ENCODE measurements at places on chromosomes 4 and X. TPM values are rescaled to one million over a fixed set of nuclear protein-coding genes. Genes with fewer than 3 reads are reported as not detected.

DNA sequence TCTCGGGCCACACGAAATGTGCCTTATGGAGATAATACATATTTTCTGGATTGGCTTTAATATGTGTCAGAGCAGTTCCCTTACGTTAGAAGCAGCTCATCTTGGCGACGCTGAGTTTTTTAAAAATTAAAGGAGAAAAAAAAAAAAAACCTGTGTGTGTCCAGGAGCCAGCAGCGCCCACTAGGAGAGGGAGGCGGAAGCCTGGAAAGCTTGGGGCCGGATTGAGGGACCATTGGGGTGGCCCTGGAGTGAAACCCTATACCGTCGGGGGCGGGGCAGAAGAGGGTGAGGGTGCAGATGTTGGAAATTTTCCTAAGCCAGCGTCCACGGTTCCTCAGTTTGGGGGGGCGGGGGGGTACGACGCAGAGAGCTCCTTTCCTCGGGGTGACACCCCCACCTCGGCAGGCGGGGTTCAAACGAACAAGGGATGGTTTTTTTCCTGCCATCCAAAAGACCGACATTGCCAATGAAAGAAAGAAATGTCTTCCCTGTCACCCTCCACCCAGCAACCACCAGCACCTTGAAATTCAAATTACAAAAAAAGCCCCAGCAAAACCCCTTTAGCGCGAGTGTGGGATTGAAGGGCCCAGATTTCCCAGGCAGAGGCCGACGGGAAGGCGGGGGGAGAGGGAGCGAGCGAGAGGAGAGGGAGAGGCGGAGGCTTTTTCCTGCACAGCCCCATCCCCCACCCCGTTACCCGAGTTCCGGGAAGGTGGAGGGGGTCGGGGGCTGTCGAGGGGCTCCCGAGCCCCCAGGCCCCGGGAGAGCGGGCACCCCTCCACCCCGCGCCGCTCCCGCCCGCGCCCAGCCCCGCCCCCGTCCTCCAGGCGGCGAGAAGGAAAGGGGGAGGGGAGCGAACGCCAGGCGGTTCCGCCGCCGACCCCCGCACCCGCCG lies 859 bp downstream of the SMARCA1 start:
- DNase-seq = peak; percentile 34

- DNase-seq = no peak
Measured at GRCh38 chr4:131304686-131305085, 1844.4 kb upstream of the PCDH10 start.

DNA sequence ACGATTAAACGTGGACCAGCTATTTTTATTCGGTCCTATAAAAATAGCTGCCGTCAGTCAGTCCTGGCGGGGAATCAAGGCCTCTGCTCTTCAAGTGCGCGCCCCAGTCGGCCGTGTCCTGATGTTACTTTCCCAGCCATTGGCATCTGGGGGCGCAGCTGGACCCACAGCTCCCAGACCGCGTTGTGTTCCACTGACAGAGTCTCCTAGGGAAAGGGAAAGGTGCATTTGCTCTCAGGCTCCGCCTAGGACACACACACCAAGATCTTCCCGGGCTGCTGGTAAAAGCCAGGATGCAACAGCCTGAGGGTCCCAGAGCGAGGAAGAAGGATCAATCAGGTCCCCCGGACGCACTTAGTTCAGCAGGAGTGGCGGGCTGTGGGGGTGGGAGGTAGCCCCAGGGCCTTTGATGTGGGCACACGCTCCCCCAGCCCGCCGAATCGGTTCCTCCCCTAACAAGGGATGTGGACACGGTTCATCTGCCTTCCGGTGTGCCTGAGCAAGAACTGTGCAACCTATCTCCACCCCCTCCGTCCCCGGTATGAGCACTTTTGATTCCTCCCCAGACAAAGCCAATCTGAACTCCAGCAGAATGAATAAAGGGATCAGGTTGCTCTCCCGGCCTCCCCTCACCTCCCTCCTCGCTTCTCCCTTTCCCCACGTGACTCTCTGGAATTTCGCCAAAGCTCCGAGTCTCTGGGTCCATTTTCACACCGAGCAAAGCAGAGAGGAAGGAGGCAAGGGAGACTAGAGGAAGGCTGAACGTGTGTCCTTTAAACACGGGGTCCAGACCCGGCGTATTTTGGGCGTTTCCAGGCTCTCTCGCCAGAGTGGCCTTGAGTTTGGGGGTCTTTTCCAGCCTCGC lies 626 bp upstream of the FRAS1 start:
- DNase-seq = peak; percentile 70

GRCh38 chrX:2401590-2402360 lies 99.0 kb downstream of the DHRSX start:
- DNase-seq = peak; percentile 50

- DNase-seq = no peak
Measured at GRCh38 chrX:104679175-104679574, 113.2 kb downstream of the IL1RAPL2 start.

DNA sequence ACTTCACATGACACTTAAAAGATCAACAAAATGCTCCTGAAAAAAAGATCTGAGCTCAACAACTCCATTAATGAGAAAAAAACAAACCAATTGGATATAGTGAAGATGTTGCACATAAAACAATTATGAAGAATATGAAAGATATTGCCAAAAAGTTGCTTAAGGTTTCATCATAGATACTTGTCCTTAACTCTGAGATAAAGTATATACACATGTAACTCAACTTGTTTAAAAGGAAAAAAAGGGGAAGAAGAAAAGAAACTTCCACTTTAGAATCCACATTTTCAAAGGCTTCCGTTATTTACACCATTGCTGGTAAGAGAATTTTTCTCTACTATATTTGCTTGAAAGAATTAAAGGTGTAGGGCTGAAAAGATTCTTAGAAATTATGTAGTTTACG lies 2.7 kb downstream of the AFAP1 start:
- no peak for DNase-seq

DNA sequence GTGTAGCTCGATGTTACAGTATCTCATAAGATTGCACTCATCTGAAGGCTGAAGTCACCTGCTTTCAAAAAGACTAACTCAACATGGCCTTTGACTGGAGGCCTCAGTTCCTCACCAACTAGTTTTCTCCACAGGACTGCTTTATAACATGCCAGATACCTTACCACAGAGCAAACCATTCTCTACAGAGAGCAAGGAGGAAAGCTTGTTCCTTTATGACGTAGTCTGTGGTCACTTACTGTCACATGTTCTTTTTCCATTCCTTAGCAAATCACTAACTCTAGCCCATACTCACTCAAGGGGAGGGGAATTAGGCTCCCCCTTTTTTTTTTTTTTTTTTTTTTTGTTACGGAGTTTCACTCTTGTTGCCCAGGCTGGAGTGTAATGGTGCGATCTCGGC lies 3.2 kb downstream of the THAP9 start:
- DNase-seq = no peak

DNA sequence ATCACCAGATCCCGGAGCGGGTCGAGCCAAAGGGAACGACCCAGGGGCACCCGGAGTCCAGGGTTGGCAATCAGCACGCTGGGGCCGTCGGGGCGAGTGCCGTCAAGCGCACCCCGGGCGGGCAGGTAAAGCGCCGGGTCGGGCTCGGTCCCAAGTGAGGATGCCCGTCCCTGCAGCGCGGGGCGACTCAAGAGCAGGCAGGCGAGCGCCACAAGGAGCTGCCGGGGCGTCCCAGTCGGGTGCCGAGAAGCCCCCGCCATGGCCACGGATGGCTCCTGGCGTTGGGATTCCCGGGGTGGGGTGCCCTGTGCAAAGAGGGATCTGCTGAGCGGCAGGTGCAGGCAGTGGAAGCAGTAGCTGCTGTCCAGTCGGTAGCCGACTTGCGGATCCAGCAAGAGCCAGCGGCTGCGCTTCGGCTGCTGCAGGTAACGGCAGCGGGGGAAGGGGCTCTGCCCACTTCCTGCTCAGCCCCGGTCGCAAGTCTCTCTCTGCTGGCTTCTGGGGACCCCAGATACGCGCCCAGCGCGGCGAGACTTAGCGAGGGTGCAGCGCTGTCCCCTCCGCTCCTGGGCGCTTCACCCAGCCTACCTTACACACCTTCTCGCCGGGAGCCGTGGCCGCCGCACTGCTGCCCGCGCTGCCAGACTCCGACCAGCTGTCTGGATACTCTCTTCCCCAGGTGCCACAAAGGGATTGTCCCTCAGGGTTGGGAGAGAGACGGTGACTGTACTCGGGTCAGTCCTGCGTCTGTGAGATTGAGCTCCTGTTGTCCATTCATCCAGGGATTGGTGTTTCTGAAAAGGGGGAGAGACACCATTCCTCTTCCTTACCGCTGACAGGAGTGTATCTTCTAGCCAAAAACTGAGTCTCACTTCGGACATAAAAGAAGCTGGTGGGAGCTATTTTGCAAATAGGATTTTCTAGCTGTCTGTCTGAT lies at the start of gene FREM3:
Gene FREM3, minus strand, starts transcription at position 260 of the 937 bp plus-strand sequence. Its CDS starts 0 bp downstream, at position 260.
- DNase-seq = no peak

DNA sequence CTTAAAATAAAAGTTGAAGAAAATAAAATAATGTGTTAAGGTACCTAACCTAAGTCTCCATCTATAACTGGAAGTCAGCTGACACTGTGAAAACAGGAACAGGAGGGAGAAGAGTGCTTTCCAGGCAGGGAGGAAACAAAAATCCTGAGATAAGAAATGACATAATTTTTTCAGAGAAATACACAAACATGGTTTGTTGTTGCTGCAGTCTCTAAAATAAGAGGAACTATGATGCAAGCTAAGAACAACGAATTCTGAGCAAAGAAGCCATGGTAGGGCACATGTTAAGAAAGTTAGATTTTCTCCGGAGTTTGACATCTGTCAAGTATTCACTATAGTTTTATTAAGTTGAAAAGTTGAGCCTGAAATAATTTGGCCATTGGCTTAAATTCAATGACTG lies 26.9 kb downstream of the PAPSS1 start:
- DNase-seq = no peak

The GPR119 gene
- total RNA-seq = not detected
